ENCODE measurements at places on chromosomes 12 and 14.

GRCh38 chr12:69027411-69027881, 94.5 kb upstream of the CPM start:
- no peak for DNase-seq

GRCh38 chr14:46769292-46769691, 117.7 kb upstream of the RPL10L start:
- no peak for DNase-seq

DNA sequence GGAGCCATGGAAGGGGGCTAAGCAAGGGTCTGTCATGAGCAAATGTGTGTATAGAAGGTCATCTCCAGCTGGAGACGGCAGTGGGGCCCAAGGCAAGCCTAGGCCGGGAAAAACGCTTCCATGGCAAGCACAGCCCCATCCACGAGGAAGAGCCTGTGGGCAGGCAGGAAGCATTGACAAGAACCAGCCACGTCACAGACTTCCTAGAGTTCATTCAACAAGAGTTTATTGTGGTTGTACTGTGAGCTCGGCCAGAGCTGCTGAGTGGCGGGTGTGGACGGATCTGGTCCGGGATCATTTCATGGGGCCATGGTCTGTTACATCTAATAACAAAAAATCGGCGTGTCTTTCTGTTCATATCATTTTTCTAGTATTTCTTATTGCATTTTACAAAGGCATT, 311.7 kb downstream of the TMEM121 start:
- no peak for DNase-seq

DNA sequence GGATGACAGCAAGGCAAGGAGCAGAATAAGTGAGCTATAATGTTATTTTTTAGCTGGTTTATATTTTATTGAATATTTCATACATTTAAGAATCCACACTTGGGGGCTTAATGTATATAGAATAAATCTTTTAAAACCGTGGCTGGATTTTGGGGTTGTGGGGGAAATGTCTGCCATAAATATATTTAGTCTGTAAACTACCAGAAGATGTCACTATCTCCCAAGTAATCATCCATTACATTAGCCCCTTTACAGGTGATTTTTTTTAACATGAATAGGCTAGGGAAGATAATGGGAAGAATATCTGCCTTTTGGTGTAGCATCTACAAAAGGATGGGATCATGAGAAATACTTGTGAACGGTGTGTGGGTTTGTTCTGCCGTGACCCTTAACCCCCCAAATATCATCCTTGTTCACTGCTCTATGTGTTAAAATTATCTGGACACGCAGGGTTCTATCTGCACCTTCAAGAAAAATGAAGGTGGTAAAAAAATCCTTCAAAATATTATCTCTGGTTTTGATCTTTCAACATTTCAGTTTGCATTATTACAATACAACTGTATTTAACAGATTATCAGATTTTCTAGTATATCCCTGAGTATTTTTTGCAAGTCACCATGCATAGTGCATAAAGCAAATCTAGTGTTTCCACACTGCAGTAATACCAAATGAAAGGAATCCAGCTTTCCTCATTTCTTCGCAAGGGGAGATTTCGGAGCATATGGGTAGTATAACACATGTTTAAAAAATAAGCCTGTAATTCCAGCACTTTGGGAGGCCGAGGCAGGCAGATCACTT, 8.0 kb upstream of the SLC17A8 start:
- DNase-seq = no peak

DNA sequence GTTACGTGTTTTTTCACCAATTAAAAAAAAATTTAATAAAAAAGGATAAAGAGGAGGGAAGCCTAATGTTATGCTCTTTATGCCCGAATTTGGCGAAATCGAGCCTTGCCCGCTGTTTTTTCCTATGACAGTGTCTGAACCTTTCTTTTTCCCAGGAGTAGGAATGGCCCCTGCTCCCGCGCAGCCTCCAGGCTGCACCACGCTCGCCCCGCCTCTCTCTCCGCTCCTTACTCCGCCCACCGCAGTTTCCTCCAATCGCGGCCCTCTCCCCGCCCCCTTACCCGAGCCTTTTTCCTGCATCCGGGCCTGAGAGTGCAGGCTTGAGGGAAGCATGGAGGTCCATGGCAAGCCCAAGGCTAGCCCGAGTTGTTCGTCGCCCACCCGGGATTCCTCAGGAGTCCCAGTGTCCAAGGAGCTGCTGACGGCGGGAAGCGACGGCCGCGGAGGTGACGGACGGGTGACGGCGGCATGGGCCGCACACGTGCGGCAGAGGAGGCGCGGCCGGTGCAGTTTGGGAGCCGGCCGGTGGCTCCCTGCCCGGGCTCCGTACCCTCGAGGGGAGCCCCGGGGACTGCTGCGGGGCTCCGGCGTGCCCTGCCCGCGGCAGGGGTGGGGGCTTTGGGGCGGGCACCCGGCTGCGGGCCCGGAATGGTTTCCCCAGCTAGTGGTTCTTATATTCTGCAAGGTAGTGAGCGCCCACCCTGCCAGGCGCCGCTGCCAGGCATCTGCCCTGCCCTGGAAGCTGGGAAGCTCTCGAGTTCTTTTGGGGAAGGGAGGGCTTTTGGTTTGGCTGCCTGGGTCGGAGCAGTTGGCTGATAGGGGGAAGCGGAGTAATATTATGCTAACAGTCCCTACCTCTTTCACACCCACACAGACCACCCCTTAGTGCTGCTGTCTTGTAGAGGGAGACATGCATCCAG, at the start of gene NOPCHAP1:
TSS of gene NOPCHAP1 (plus strand) at position 295 of the 920 bp plus-strand sequence. CDS start at position 332, 37 bp downstream.
- DNase-seq = peak; percentile 86
